ENCODE measurements at places on chromosomes 4 and X.

- DNase-seq: no peak
These were observed 73.1 kb downstream of the WFS1 start for GRCh38 chr4:6342530-6343293.

GRCh38 chr4:80049813-80050534 lies 23.1 kb downstream of the ANTXR2 start:
- DNase-seq: no peak

DNA sequence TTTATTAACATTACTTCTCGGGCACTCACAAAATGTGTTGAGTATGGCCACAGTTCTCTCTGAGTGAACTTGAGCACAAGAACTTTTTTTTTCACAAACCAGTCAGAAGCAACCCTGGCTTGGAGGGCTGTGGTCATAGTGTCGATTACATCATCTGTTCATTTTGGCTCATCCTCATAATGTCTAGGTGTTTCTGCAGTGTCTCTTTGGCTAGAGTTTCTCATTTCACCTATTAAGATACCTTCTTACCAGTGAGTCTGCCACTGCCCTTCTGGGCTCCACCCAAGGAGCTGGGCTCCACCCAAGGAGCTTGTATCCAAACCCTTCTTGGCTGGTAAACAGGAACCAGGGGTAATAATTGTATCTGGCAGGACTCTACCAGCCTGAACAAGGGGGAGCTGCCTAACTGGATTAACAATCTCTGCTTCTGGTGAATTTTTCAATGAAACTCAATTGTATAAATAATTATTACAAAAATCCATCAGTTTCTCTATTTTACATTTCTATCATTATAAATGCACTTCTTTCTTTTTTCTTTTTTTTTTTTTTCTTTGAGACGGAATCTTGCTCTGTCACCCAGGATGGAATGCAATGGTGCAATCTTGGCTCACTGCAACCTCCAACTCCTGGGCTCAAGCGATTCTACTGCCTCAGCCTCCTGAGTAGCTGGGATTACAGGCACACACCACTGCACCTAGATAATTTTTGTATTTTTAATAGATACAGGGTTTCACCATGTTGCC lies 667.7 kb upstream of the SLIT2 start:
- no peak for DNase-seq

- DNase-seq: no peak
These were observed 57.1 kb upstream of the DDX3X start for GRCh38 chrX:41276661-41277506.

GRCh38 chr4:3410401-3411135 lies 31.2 kb upstream of the HGFAC start:
- DNase-seq: no peak

- no peak for DNase-seq
These were observed 194.4 kb upstream of the LDB2 start for GRCh38 chr4:17092736-17093437.

DNA sequence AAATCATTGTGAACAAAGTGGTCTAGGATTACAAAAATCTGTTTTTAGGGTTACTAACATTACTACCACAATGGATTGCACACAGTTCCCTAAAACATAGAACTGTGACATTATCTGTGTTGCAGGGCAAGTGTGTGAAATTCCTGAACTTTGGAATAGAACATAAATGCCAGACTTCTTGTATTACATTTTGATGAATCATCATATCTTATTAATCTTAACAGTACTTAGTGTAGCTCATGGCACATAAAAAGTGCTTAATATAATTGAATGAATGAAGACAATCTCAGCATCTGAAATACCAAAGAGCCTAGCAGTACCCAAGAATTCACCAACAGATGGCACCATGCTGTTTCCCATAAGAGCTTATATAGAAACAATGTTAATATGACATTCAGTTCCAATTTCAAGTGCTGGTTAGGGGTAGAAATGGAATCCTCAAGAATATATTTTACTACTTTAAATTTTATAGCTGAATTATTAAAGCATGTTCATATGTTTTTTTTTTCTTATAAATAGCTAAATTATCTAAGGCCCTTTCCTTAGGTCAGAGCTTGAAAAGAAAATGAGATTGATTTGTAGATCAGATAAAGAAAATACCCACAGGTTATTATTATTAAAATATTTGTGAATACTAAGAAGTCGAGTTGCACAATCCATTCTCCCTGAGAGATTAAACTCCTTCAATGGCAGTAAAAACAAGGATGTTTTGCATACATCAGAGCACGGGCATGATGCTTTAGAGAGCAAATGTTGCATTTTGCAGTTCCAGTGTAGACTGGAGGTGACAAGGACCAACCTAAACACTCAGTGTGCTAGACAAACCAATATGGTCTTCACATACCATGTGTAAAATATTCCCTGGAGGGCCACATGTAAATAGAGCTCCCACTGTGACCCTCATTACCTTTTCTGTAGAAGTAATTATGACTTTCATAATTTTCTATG lies 25.7 kb upstream of the SHISA3 start:
- no peak for DNase-seq

DNA sequence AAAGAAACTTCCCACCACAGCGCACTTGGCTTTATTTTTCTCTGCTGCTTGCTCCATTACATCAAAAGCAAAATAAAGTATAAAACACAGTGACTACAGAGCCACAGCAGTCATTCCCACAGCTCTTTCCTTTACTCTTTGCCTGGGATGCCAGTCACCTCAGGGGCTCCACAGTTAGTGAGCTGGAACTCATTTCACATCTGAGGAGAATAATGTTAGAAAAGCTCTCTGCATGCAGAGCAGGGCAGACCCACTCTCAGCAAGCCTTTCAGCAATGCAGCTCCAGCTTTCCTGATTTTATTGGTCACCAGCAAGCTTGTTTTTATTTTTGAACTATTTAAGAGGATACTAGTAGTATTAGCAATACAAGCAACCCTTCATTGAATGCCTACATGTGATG lies 13.8 kb downstream of the GRXCR1 start:
- DNase-seq: no peak

- DNase-seq: no peak
These were observed 120.0 kb upstream of the CHRDL1 start for GRCh38 chrX:110915570-110915969.

DNA sequence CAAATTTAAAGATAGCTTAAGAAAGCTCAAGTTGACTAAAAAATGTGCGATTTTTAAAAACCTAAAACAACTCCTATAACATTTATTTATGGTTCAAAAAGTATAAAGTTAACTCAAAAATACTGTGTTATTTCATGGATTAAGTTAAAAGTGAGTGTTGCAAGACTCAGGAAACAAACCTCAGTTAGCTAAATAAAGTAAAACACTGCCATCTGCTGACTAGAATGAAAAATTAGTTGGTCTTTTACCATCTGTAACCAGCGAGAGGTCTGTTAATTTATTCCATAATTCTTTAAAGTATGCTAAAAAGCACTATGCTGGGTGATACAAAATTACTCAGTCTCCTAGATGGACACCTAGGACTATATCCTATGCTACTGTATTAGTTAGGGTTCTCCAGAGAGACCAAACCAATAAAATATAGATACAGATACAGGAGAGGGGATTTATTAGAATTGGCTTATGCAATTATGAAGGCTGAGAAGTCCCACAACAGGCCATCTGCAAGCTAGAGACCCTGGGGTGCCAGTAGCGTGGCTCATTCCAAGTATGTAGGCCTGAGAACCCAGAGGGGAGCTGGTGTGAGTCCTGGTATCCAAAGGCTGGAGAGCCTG lies 4.9 kb upstream of the WDFY3 start:
- DNase-seq: peak; percentile 20

DNA sequence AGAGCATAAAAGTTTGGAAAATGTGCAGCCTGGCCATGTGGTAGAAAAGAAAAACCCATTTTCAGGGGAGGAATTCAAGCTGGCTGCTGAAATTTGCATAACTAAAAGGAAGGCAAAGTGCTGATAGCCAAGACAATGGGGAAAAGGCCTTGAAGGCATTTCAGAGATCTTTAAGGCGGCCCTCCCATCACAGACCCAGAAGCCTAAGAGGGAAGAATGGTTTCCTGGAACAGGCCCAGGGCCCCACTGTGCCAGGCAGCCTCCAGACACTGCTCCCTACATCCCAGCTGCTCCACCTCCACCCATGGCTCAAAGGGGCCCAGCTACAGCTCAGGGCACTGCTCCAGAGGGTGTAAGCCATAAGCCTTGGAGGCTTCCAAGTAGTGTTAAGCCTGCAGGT lies 158.0 kb upstream of the PRDX4 start:
- DNase-seq: no peak

DNA sequence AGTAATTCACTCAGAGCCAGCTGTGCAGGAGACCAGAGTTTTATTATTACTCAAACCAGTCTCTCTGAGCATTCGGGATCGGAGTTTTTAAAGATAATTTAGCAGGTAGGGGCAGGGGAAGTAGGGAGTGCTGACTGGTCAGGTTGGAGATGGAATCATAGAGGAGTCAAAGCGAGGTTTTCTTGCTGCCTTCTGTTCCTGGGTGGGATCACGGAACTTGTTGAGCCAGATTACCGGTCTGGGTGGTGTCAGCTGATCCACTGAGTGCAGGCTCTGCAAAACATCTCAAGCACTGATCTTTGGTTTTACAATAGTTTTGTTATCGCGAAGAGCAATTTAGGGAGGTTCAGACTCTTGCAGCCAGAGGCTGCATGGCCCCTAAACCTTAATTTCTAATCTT lies 63.6 kb downstream of the TRIM2 start:
- no peak for DNase-seq

DNA sequence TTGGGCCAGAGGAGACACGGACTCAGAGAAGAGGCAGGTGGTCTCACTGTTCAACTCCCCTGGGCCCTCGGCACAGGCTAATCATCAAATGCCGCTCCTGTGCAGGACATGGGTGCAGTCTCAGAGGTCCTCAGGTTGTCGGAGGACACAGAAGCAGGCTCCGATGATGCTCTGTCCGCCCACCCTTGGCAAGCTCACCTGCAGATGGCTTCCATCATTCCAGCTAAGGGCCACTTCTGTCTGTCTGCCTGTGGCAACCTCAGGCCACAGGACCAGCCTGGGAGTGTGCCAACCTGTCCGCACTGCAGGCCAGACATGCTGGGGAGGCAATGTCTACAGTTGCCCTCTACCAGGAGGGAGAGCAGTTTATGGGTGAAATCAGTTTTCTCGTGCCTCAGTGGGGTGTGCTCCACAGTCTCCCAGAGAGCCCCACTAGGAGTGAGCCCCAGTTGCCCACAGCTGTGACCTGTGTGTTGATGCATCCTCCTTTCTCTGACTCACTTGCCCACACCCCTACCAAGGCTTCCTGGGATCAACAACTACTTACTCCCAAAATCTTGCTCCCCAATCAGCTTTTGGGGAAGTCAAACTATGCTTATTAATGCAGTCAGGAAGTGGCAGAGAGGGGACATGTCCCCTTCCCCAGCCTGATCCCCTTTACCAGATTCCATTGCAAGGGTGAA lies 55.9 kb downstream of the HTRA3 start:
- DNase-seq: no peak

DNA sequence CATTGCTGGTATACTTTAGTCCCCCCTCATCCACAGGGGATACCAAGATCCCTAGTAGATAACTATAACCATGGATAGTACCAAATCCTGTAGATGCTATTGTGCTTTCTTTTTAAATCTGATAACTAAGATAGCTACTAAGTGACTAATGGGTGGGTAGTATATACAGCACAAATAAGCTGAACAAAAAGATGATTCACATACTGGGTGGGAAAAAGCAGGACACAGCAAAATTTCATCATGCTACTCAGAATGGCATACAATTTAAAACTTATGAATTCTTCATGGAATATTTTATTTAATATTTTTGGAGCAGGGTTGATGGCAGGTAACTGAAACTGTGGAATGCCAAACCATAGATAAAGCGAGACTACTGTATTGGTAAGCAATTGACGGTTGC lies 161.6 kb downstream of the IL15 start:
- no peak for DNase-seq

- DNase-seq: no peak
These were observed at the start of gene PSAPL1 for GRCh38 chr4:7434766-7435150. Gene PSAPL1 (minus strand): TSS chr4:7434930. CDS start chr4:7434879, 51 bp downstream.

DNA sequence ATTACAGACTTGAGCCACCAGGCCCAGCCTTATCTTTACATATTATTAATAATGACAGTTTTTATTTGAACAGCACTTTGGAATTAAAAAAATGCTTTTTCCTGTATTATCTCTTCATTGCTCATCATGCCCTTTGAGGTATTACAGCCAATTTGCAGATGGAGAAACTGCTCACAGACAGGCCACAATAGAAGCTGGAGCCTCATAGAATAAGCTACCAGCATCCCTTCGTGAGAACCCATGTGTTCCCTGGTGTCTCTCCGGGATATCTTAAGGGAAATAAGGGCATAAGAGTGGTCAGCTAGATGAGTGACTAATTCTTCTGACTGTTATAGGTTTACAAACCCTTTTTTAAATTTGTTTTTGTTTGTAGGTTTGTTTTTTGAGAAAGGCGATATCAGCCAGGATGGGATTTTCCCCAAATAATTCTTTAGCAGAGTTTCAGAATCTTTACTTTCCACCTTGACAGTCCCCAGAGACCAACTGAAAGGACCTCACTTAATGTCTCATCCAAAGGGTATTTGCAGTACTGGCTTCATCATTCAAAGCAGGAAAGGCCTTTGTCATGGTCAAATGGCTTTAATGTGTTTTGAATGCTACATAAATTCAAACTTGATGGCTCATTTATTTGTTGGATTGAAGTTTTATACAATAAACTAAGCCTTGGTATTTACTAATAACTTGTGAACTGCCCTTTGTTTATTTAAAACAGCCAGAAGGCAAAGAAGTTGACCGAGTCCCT lies 48.0 kb upstream of the SOD3 start:
- DNase-seq: no peak

- no peak for DNase-seq
These were observed 110.6 kb downstream of the ANK2 start for GRCh38 chr4:113159942-113160545.

- DNase-seq: no peak
These were observed 5.0 kb upstream of the RPS6KA3 start for GRCh38 chrX:20271730-20272129.

Data from NCI-H1930 (cell line).